T-helper 1 cell (primary cell): ENCODE measurements at places on chromosomes 2 and 18.

- DNase-seq, result no peak
These were observed 463.2 kb upstream of the CDH7 start for GRCh38 chr18:65287652-65288051.

- no peak for DNase-seq
These were observed 263.5 kb downstream of the ZNF407 start for GRCh38 chr18:74861154-74861553.

DNA sequence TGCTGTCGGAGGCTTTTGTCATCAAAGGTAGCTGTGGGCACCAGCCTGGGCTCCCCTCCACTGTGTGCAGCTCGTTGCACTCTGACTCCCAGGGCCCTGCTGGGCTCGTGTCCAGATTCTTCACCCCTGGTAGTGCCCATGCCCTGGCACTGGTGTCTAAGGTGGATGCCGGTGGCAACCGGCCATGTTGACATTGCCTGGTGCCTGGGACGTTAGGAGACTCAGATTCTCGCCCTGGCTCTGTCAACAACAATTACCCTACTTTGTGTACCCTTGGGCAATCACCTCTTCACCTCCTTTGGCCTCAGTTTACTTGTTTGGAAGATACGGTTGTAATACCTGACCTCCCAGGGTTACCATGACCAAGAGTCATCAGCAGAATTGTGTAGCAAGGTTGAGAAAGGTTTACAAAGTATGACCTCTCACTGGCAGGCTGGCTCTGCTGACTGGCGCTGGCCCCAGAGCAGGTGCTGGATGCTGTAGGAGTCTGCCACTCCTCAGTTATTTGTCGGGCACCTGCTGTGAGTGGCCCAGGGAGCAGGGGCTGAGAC lies 41.5 kb upstream of the MCFD2 start:
- DNase-seq, result no peak

DNA sequence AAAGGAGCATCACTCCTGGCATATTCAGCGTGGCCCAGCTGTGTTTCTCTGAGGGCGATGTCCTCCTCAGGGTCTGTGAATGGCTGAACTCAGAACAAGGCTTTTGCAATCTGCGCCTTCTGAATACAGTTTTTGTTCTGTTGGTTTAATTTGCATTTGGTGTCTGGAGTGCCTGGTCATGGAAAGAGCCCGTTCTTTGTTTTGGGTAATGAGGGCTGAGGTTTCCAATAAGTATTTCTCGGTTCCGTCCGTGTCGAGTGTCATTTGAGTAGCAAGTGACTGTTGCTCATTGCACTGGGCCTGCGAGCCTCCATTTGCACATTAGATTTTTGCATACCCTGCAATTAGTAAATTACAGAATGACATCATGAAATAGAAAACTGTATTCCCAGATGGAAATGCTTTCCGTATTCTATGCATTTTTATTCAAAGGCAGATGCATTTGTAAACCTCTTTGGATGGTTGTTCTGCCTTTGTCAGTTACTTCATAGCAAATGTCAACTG lies 57.3 kb downstream of the NEDD4L start:
- DNase-seq, result no peak

DNA sequence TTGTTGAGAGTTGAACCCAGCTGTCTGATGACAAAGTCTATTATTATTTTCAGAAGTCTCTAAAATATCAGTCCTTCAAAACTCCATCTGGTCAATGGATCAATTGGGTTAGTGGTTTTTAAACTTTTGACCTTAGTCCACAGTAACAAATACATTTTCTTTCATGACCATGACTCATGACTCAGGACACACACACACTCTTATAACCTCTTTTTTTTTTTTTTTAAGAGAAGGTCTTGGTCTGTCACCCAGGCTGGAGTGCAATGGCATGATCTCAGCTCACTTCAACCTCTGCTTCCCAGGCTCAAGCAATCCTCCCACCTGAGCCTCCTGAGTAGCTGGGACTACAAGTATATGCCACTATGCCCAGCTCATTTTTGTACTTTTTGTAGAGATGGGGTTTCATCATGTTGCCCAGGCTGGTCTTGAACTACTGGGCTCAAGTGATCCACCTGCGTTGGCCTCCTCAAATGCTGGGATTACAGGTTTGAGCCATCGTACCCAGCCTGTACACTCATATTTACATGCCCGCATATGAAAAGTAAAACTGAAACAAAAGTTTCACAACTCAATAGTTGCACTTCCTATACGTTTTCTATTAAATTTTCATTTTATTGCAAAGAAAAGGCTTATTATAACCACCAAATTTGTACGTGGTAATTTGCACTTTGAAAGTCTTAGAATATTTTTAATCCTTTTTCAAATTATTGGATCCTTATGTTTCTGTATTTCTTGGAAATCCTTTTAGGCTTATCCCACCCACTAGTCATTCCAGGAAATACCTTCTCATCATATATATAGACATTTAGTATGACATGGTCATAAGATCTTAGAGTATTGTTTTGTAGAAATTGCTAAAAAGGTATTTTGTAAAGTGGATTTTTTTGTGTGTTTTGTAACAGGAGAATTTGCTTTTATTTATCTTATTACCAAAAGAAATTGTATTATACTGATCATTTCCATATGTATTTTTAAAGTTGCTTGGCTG lies 199.0 kb downstream of the LPIN1 start:
- no peak for DNase-seq

GRCh38 chr2:142873831-142874287 lies 3.6 kb upstream of the KYNU start:
- no peak for DNase-seq

DNA sequence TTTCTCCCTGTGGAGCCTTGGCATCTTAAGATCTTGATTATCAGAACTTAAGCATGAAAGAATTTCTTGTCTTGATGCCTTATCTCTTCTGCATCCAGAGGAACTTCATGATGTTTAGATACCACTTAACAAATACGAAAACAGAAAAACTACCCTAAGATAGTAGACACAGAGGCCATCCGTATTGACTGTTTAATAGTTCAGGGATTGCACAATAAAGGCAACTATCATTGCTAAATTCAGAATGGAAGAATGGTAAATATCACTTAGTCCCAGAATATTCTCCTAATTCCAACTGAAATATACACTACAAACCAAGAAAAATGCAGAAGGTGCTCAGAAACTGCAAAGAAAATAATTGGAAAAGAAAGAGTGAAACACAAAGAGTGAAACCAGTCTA lies 214.6 kb upstream of the VWC2L start:
- DNase-seq, result no peak

DNA sequence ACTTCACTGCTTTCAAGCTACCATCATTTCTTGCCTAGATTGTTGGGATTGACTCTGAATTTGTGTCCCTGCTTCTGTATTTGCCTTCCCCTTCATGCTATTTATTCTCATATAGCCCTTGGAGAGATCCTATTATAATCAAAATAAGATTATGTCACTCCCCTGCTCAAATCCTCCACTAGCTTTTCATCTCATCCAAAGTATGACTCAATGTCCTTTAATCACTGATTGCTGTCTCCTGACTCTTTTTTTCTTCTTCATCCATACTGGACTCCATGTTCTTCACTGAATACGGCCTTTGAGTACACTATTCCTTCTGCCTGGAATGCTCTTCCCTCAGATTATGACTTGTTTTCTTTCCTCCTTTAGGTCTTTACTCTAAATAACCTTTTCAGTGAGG lies 5.0 kb downstream of the RBKS start:
- no peak for DNase-seq

DNA sequence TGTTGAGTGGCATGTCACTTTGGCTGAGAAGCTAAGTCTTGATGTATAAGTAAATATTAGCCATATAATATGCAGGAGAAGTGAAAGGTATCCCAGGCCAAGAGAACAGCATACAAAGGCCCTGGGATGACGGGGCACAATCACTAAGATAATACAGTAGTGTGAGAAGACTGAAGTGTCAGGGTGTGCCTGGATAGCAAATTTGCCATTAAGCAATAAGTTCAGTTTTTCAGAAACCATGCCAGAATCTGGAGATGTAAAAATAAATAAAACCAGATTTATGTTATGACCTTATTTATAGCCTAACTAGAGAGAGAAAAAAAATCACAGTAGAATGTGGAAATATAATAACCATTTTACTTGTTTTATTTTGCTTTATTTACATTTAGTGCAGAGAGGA lies 1858.7 kb upstream of the CELF4 start:
- DNase-seq, result no peak

DNA sequence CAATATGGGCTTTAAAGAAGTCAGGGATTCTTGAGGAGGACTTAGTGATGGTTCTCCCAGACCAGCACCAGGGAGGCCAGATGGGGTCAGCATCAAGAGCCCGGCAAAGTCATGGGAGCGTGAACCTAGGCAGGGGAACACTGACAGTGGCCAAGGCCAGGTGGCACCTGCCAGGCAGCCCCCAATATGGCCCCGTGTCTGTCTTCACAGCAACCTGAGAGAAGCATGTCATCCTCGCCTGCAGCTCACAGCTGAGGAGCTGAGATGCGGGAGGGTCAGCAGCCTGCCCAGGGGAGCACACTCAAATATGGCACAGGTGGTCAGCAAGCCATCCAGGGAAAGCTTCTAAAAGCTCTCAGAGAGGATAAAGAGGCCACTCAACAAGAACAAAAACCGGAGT lies 105.7 kb upstream of the GPC1 start:
- DNase-seq, result no peak

GRCh38 chr2:29660201-29660600 lies 261.2 kb downstream of the ALK start:
- DNase-seq, result no peak

GRCh38 chr2:30223413-30223874 lies 7.9 kb upstream of the LBH start:
- no peak for DNase-seq

GRCh38 chr2:23867449-23867848 lies 59.5 kb downstream of the ATAD2B start:
- DNase-seq, result no peak

DNA sequence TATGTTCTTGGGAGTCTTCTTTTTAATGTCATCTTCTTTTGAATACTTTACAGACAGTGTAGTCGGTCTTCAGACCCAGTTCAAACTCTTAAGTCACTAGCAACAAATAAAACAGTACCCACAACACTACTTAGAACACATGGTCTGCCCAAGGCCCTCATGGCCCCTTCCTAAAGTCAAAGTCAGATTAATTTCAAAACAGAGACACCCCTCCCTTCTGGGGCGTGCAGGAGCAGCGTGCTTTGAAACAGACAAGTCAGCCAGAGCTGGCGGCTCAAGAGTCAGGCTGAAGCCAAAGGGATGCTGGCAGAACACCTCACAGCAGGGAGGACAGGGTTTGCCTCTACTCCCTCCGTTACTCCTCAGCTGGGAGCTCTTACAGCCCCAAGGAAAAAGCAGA lies 77.5 kb downstream of the TFCP2L1 start:
- no peak for DNase-seq

DNA sequence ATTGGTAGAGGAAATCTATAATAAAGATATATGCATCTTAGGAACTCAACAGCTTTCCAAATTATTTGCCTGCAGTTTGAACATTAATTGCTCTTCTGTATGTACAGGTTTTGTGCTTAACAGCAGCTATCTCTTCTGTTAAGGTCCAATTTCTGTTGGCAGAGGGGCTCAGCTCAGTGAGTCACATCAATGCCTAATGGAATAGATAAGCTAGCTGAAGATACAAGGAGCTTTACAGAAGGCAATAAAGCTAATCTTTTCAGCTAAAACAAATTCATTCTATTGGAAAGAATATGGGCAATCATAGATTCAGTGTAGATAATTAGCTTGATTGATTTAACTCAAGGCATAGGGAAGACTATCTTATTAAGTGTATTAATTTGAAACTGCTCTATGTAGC lies 58.4 kb upstream of the UNC80 start:
- no peak for DNase-seq
